ENCODE measurements at places on chromosomes 1 and 21. TPM values are rescaled to one million over a fixed set of nuclear protein-coding genes. Genes with fewer than 3 reads are reported as not detected.

Gene ACOT7
- 58.0 TPM for total RNA-seq

GRCh38 chr1:66996018-66996682 is 57.8 kb downstream of the SLC35D1 start:
- H3K27ac ChIP-seq = no peak overlapping the region
- H3K4me1 ChIP-seq = no peaks in the 10 kb centered on the region
- peak; percentile 62 for DNase-seq
- no peak overlapping the region for H3K4me3 ChIP-seq

DNA sequence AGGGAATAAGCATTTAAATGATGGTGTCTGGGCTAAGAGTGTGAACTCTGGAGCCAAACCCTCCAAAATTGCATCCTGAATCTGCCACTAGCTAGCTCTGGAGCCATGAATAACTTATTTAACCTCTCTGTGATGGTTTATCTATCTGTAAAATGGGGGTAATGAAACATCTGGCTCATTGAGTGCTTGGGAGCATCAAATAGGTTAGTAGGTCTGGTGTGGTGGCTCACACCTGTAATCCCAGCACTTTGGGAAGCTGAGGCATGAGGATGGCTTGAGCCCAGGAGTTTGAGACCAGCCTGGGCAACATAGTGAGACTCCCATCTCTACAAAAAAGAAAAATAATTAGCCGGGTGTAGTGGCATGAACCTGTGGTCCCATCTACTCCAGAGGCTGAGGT is 42.8 kb downstream of the KIF1B start:
- H3K27me3 ChIP-seq = no peaks in the 10 kb centered on the region
- DNase-seq = no peak

- peak; percentile 56 for DNase-seq
- no peak overlapping the region for H3K4me3 ChIP-seq
Measured at GRCh38 chr1:186958520-186958919, 129.8 kb downstream of the PLA2G4A start.

Measured in fibroblast of lung (primary cell).